ENCODE measurements at places on chromosomes 5 and 9.

- DNase-seq = no peak
Measured at GRCh38 chr5:64323591-64323990, 157.9 kb downstream of the RNF180 start.

DNA sequence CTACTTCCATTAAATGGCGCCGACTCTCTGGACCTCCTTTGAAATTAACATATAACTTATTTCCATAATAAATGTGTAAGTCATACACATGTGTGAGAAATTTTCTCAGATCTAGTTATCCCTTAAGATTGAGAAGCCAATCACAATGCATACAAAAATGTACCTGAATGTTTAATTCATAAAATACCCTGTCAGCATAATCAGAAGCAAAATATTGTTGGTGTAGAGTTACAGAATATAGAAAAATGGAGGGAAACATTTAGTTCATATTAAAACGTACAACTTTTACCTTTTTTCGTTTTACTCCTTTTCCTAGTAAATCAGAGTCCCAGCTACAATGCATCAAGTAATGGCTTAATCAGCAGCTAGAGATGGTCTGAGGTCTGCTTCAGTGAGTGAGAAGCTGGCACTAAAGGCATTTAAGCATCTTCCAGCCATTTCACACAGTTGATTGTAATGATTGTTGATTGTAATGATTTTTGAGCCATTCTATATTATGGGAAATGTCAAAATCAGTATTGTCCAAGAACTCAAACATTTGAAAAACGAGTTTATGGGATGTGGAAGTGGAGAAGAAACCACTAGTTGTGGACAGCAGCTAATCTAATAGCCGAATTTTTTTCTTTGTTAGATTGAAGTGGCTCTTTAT, 81.8 kb downstream of the ANXA1 start:
- no peak for DNase-seq

GRCh38 chr9:91085517-91086291, 276.0 kb downstream of the AUH start:
- no peak for DNase-seq

DNA sequence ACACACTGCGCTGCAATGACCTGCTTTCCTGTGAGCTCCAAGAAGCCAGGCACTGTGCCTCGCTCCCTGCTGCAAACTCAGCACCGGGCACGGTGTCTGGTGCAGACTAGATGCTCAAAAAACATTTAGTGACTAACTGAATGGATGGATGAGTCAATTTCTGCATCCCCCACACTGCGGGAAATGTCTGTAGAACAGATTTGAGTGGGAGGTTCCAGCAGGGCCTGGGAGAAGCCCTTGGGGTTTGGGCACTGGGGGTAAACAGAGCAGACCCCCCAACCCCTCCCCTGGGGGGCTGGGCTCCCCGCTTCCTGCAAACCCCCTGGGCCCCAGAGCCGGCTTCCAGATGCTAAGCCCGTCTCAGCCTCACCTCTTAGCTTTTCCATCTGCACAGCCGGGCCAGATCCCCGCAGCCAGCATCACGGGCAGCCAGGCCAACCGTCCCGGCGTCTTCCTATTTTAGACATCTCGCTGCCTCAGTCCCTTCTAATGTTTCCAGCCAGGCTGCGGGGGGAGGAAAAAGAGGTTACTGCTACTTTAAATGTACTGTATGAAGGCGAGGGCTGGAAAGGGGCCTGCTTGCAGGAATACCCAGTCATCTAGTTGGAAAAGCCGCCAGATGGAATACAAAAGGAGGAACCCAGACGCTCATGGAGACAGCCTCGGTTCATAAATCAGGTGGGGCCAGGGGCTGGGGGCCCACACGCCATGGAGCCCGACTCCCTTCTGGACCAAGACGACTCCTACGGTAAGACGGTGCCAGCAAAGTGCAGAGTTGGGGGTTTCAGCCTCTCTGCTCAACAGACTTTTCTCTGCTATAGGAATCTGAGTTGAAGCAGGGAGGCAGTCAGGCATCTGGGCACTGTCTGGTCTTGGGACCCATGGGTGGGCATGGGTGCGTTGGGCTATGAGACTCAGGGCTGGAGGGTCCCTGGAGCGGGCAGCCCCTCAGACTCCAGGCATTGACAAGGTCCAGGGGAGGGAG, 67.1 kb upstream of the GGTA1 start:
- DNase-seq = no peak

GRCh38 chr5:8376478-8376877, 507.5 kb downstream of the MTRR start:
- DNase-seq = no peak

DNA sequence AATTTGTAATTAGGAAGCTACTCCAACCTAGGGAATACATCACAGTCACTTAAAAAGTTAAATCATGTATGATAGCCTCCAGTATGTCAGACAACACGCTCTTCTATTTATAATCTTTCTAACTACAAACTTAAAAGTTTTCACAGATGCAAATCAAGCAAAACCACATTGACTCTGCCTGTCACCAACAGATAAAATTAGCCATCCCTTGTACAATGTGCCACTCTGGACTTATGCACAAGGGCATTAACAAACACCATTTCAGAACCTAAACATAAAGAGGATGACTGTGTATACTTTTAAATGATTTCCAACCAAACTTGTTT, 14.7 kb downstream of the ERP44 start:
- no peak for DNase-seq

All from AG04450 (cell line).